Activated CD8-positive, alpha-beta memory T cell treated with anti-CD3 and anti-CD28 coated beads, Interleukin-2, amount 10 ng/mL, durations not matched to agents 7 days and 5 days (primary cell): ENCODE measurements at places on chromosomes 1 and 21. TPM values are rescaled to one million over a fixed set of nuclear protein-coding genes. Genes with fewer than 3 reads are reported as not detected.

- no peak for DNase-seq
- H3K4me3 ChIP-seq, result peak overlapping the region; percentile 46
- H3K27ac ChIP-seq, result peak overlapping the region; percentile 88
- H3K4me1 ChIP-seq, result peaks cover 31% of the 10 kb centered on the region
- H3K36me3 ChIP-seq, result peaks cover 28% of the 10 kb centered on the region
Observed at GRCh38 chr1:233112186-233113008, 162.0 kb downstream of the NTPCR start.

DNA sequence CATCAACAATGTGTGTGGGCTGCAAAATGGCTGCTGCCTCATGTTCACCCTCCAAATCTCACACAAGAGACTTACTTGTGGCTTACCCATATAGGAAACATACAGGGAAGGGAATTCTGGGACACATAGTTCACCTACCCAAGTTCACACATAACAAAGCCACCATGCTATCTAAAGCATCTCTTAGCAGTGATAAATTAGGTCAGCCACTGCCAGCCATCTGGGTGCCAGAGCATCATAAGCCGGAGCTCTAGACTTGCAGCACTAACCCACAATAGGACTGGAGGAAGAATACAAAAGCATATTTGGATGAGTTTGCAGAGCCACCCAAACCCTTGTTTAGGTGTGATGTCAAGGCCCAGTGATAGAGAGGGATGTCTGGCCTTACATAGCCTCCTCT lies 321.7 kb downstream of the SEC16B start:
- H3K4me3 ChIP-seq, result no peak overlapping the region
- H3K36me3 ChIP-seq, result no peaks in the 10 kb centered on the region
- no peak overlapping the region for H3K27ac ChIP-seq
- no peaks in the 10 kb centered on the region for H3K4me1 ChIP-seq

- H3K27ac ChIP-seq, result no peak overlapping the region
- no peak overlapping the region for H3K4me3 ChIP-seq
- no peaks in the 10 kb centered on the region for H3K4me1 ChIP-seq
- DNase-seq, result no peak
Observed at GRCh38 chr1:85504417-85504816, 39.5 kb upstream of the DDAH1 start.

The NBPF10 gene
- 2.0 TPM for total RNA-seq

DNA sequence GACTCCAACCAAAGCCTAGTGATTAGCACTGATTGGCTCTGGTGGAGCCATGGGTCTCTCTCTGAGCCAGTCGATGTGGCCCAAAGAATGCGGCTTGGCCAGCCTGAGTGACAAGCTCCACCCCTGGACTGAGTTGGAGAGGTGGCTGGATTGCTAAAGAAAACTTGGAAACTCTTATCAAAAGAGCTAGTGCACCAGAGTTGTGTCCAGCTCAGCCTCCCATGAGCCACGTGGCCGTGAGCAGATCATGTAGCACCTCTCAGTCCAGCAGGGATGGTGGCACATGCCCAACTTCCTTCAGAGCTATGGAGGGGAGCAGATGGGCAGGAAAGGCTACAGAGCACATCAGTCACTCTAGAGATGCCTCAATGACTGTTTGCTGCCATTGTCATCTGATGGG lies 142.8 kb upstream of the VAMP3 start:
- H3K27me3 ChIP-seq, result no peaks in the 10 kb centered on the region
- no peak overlapping the region for H3K27ac ChIP-seq
- no peak overlapping the region for H3K4me3 ChIP-seq
- H3K4me1 ChIP-seq, result no peaks in the 10 kb centered on the region
- no peak for DNase-seq

GRCh38 chr1:92994105-92994712 lies 32.9 kb upstream of the DIPK1A start:
- peak overlapping the region; percentile 11 for H3K27ac ChIP-seq
- H3K27me3 ChIP-seq, result no peaks in the 10 kb centered on the region
- H3K4me1 ChIP-seq, result peaks cover 54% of the 10 kb centered on the region

The FMO1 gene
- total RNA-seq, result not detected
